Activated CD8-positive, alpha-beta memory T cell treated with anti-CD3 and anti-CD28 coated beads, Interleukin-2, amount 50 U/mL, for 48 hours (primary cell): ENCODE measurements at places on chromosomes 5 and 9.

DNA sequence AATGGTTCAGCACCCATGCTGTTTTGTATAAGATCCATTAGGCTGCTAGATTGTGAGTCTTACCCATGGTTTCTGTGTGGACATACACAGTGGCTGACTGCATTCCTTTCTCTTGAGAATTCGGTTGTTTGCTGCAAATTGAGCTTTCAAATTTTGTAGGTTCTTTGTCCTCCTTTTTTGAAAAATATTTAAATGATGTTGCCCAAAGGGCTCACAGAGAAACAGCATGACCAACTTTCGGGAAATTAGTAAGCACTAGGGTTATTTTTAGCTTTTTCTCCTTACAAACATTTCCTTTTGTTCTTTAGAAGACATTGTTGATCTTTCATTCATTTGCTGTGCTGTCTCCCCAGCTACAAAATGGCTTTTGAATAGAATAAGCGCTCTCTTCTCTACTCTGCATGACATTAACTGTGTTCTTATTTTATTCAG, 79.4 kb downstream of the NLN start:
- DNase-seq, result no peak

DNA sequence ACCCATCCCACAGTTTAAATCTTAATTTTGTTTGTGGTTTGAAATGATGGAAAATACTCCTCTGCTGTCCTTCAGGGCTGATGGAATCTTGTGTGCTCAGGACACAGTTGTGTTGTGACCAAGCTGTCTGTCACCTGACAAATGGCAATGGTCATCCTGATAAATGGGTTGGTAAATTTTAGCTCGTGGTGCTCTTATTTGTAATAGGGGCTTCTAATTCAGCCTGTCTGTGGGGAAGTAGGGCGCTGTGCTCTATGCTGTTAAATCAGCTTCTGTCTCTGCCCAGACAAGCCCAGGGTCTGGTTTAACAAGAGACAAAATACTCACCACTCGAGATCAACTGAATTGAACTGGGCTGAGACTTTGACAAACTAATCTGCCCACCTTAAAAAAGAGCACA, 4.5 kb downstream of the LRRTM2 start:
- no peak for DNase-seq

DNA sequence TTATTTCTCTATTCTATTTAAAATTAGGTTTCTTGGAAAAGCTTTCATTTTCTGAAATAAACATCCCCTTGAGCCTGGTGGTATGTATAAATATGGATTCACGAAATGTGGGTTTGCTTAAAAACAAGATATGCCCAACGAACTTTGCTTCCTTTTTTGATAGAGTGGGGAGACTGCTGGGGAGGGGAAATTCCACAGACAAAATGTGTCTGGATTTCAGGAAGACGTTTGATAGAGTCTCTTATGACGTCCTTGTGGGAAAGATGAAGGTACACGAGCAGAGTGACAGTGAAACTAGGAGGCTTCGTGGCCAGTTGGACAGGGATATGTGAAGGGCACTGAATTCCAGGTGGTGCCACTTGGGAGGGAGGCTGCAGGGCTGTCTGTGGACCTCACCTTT, 84.5 kb upstream of the RPS23 start:
- DNase-seq, result no peak

- DNase-seq, result no peak
Observed at GRCh38 chr5:32147959-32148358, 26.2 kb downstream of the GOLPH3 start.

GRCh38 chr9:73640971-73641370, 489.3 kb downstream of the ANXA1 start:
- DNase-seq, result no peak

- DNase-seq, result no peak
Observed at GRCh38 chr5:50807661-50808060, 141.2 kb downstream of the PARP8 start.

- no peak for DNase-seq
Observed at GRCh38 chr5:172505403-172505759, 51.1 kb upstream of the SH3PXD2B start.

DNA sequence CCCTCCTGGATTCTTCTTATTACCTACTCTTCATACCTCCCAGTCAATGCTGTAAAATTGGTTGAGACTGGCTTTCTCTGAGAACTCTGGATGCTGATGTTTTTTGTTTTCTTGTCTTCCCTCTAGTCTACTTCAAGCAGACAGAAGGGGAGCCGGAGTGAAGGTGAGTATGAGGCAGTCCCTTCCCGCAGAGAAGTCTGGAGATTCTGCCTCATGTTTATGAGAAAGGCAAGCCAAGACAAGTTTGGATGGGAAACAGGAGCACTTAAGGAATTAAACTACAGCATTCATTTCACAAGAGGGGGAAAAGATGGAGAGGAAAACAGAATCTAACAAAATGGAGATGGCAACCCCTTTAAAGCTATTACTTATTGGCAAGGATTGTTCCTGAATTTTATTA, 246.1 kb downstream of the TRIM32 start:
- no peak for DNase-seq

- DNase-seq, result no peak
Observed at GRCh38 chr5:139688751-139689372, 40.7 kb downstream of the CXXC5 start.

GRCh38 chr5:67182301-67182790, 14.3 kb downstream of the CD180 start:
- DNase-seq, result no peak

DNA sequence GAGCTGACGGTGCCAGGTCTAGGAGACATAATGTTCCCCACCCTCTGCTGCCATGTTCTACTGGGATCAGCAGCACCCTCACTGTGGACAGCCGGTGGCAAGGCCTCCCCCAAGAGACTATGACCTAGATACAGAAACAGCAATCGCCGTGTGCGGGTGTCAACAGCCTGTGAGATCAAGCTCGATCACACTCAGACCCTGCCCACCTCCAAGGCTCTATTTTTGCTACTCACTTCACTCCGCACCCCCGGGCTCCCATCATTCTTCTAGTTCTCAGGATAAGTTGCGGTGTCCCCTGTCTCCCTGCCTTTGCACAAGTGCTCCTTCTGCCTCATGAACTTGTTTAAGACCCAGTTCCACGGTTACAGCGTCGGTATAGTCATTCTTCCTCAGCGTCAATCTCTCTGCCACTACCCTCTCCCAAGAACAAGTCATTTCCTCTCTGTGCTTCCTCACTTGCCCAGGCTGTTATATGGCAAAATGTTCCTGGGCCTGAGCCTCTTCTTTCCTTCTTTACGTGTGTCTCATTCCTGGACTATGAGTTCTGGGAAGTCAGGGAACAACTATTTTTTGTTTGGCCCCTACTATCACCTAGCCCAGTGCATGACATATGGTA, 5.4 kb upstream of the DOCK8 start:
- DNase-seq, result no peak

DNA sequence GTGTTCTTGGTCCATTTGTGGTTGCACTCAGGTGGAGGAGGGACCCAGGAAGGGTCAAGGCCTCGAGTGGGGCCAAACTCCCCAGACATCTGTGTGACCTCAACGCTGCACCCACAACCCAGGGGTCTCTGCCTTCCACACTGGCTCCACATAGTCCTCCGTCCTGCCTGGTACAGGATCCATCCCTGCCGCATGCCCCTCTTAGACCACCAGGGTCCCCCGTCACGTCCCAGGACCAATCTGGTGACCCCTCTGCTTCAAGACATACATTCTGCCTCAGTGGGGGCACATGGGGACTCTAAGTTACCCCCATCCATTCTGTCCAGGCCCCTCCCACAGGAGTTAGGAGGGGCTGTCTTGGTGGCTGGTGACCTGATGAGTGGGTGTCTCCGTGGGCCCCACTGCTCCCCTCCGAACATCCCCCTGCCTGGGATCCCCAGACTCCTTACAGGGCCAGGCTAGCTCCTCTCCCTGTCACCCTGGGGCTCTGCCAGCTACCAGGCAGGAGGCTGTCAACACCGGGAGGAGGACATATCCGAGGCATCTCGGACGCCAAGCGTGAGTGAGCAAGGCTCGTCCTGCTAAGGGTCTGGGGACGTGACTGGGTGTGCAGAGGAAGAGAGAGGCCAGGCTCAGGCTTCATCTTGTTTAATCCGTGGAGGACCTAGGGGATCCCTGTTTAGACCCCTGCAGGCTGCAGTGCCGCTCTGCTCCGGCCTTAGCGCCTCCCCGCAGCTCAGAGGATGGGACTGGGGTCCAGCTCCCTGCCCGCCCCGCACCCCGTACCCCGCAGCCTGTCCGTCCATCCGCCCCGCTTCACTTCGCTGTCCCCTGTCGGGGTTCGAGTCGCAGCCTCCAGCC, 32.3 kb downstream of the TSPAN17 start:
- DNase-seq, result no peak

- DNase-seq, result no peak
Observed at GRCh38 chr5:53083927-53084326, 25.6 kb downstream of the MOCS2 start.

DNA sequence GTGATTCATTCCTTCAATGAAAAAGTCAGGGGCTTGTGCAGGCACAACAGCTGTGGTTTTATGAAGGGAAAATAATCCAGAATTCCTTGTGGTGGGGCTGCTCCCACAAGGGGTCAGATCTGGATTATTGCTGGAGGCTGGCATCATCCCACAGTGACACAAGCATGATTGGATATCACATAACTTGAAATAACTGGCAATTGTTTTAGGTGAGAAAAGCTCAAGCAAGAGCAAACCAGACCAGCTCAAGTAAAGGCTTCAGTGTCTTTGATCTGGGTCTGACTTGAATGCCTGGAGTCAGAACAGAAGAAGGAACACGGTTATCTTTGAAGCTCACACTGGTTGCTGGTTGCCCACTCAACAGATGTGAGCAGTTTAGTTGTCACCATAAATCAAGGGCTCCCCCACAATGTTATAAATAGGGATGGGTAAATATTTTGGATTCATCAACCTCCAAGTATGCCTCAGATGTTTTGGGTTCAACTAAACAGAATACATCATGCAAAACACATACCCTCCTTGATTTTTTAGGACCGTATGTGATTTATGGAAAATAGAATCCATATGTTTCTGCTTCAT, 3.1 kb upstream of the ZNF474 start:
- no peak for DNase-seq

DNA sequence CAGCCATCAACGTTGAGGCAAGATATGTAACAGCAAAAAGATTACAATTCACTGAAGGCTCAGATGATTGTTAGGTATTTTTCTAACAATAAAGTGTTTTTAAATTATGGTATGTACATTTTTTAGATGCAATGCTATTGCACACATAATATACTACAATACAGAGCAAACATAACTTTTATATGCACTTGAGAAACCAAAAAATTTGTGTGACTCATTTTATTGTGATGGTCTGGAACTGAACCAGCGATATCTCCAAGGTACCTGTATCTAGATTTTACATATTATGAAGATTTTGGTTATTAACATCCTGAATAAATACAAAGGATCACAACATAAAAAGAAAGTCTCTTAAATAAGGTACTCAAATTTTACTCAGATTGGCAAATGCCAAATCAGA, 41.3 kb downstream of the TBCA start:
- no peak for DNase-seq

DNA sequence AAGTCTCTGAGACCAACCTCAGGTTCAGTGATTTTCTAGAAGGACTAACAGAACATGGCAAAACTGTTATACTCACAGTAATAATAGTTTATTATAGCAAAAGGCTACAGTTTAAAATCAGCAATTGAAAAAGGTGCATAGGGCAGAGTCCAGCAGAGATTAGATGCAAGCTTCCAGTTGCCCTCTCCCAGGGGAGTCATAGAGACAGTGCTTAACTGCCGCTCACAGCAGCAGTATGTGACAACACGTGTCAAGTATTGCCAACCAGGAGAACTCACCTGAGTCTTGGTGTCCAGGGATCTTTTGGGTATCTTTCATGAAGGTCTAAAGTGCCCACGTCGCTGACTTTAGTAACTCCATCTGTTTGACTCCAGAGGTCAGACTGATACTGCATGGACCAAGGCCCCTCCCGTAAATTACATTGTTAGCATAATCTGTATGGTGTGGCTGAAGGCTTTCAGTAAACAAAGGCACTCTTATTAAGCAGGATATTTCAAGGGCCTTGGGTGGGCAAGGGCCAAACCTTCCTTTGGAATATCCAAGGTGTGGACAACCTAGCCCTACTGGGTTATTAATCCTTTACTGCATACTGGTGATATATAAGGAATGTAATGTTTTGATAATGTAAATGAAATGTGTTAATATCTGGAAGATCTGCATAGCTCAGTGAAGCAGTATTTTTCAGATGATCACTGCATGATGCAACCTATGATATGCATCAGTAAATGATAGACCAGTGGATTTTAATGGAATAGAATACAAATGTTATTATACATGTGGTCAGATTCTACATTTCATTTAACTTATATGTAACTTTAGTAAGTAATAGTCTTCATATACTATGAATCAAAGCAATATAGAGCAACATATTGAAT, 44.0 kb downstream of the RASA1 start:
- DNase-seq, result no peak

DNA sequence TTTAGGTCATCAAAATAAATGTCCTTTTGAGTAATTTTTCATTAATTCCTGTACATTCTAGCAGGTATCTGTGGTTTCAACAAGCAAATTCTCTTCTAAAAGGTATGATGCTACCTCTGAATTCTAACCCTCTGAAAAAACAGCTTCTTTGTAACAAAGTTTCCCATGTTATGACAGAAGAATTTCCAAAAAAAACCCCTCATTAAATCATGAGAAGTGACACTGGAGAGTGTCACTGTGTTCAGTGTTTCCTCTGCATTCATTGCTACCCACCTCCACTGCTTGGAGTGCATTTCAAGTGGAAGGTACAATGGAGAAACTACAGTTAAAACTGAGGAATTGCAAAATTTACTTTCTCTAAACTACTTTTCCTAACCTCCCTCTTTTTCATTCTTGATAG, 10.1 kb downstream of the CDKN2A start:
- DNase-seq, result no peak

GRCh38 chr9:108835831-108836230, 20.0 kb downstream of the ACTL7B start:
- DNase-seq, result no peak
